Posterior vena cava (tissue), 2 donors: ENCODE measurements at places on chromosomes 3 and 15. TPM values are rescaled to one million over a fixed set of nuclear protein-coding genes. Genes with fewer than 3 reads are reported as not detected.

- no peak for DNase-seq
Observed at GRCh38 chr15:60898896-60899295, 330.2 kb downstream of the RORA start.

GRCh38 chr3:155553326-155553725 lies 191.5 kb downstream of the PLCH1 start:
- no peak for DNase-seq

- no peak for DNase-seq
Observed at GRCh38 chr15:88098361-88098760, 158.2 kb downstream of the NTRK3 start.

- DNase-seq: peak; percentile 49
Observed at GRCh38 chr3:167115331-167115934, 264.7 kb downstream of the ZBBX start.

DNA sequence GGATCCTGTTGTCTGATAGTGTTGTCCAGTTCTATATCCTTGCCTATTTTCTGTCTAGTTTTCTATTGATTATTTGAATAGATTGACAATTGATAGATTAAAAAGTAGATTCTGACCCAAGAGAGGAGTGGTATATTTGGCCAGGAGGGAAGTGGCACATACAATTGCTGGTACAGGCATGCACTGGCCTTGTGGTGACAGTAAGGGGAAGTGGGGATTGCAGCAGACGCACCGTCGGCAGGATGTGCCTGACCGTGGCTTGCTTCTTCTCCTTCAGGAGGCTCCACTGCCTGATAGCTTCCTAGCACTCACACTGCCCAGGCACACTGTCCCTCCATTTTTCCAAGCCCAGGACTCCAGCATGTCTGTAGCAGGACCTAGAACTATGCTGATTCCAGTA lies 10.5 kb downstream of the GABRG3 start:
- no peak for DNase-seq

GRCh38 chr3:182861348-182861747 lies 68.0 kb downstream of the ATP11B start:
- no peak for DNase-seq

DNA sequence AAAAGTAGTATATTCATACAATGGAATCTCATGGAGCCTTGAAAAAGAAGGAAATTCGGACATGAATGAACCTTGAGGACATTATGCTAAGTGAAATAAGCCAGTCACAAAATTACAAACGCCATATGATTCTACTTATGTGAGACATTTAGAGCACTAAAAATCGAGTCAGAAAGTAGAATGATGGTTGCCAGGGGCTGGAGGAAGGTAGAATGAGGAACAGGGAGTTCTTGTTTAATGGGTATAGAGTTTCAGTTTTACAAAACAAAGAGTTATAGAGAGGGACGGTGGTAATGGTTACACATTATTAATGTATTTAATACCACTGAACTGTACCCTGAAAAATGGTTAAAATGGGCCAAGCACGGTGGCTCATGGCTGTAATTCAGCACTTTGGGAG lies 19.5 kb downstream of the UBXN7 start:
- no peak for DNase-seq

The TGM5 gene
- 0.56 TPM for total RNA-seq
